ENCODE measurements at places on chromosomes 11 and 22.

- peak; percentile 33 for DNase-seq
Observed at GRCh38 chr11:103920449-103920848, 116.0 kb upstream of the DDI1 start.

DNA sequence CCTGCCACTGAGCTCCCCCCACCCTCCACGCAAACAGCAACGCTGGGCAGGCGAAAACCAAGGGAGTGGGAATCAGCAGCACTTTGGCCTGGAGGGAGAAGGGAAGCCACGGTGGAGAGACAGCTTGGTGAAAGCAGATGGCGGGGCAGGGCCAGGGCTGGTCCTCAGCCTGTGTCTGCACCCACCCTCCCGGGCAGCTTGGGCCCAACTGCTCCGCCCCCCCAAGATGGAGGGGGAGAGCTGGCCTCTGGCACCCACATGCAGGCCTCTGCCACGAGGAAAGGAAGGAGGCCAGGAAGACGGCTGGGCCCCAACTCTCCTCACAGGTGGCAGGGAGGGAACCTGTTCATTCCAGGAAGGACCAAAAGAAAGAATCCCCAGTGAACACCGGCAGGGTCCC is 17.8 kb downstream of the MAFF start:
- DNase-seq: no peak

- DNase-seq: no peak
Observed at GRCh38 chr11:94398101-94398500, 3.1 kb downstream of the GPR83 start.

- DNase-seq: no peak
Observed at GRCh38 chr11:9840460-9841004, 176.7 kb downstream of the SWAP70 start.

DNA sequence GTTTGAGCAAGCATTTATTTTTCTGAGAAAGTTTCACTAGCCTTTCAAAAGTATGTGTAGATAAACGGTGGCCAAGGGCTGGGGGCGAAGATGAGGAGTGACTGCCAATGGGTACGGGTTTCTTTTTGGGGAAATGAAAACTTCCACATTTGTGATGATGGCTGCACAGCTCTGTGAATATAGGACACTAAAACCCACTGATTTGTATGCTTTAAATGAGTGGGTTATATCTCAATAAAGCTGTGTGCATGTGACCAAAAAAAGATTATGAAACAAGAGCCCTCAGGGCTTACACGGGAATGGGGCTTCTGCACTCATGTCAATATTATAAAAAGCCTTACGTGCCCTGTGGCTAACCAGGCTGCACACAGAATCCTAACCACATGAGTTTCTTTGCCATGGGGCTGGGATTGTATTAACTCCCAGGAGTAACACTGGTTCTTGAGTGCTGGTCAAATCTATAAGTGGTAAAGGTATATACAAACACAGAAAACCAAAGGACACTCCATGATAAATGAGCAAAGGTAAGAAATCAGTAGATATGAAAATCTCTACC is 31.3 kb downstream of the ABCC8 start:
- DNase-seq: no peak

GRCh38 chr11:6705905-6706535 is 22.9 kb upstream of the MRPL17 start:
- DNase-seq: peak; percentile 53

- no peak for DNase-seq
Observed at GRCh38 chr11:71566081-71566620, 788 bp downstream of the KRTAP5-10 start.

DNA sequence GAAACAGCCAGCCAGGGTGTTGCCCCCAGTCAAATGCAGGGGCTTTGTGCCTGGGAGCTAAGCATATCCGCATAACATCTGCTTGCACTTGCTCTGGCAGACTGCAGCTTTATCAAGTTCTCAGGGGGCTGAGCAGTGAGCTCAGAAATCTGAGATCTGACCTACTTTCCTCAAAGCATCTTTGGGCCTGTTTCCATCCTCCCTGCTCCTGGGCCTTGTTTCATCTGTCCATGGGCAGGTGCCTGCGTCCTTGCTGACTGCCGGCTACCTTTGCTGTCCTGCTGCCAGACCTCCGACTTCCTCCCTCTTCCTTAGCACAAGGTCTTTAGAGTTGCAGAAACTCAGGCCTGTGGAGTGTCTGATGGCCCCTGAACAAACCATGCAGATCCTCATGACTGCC is 131.2 kb upstream of the B3GAT1 start:
- DNase-seq: no peak

DNA sequence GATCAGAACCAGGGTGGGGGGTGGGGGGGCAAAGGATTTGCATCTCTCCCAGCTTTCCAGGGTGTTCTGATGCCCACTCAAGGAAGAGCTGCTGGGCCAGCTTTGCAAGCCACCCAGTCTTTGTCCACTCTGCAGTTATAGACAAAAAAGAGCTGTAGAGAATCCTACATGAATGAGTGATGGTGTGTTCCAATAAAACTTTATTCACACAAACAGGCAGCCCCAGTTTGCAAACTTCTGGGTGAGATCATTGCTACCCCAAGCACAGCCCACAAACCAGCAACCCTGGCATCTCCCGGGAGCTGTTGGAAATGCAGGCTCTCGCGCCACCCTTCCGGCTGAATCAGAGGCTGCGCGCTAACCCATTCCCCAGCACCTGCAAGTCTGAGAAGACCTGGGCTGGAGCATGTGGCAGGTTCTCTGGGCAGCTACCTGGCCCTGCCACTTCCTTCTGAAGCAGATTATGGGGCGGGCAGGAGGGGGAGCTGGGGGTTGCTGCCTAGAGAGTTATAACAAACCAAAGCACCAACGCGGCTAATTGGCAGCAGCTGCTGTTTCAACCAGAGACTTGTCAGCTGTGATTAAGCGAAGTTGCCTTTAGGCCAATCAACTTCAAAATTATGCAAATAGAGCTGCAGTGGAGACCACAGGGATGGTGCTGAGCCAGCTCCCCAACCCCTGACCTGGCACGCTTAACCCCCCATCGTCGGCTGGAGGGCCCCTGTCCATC is 3.8 kb upstream of the SHISAL1 start:
- no peak for DNase-seq

DNA sequence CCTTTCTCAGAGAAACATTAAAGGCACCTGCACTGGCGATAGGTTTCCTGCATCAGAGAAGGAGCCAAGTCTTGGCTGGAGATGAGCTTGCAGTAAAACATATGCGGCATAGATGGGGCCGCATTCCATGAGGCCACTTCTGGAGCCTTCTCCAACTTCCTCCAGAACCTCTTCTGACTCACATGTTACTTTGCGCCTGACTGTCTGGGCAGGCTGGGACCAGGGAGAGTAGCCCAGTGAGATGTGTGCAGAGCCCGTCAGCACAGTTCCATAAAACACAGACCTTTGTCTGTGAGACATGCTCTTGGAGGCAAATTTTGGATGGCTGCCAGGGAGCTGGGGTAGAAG is 55.4 kb upstream of the BID start:
- no peak for DNase-seq

GRCh38 chr11:117735350-117735977 is 61.6 kb downstream of the DSCAML1 start:
- DNase-seq: no peak

- DNase-seq: no peak
Observed at GRCh38 chr11:71070490-71071453, 181.6 kb downstream of the SHANK2 start.

Measured in astrocyte of the spinal cord (primary cell).